Peyer's patch (tissue), 4 donors: ENCODE measurements at places on chromosomes 4 and X. TPM values are rescaled to one million over a fixed set of nuclear protein-coding genes. Genes with fewer than 3 reads are reported as not detected.

GRCh38 chr4:121728798-121729226, 32.0 kb upstream of the ANXA5 start:
- no peak for DNase-seq
- H3K4me3 ChIP-seq, result no peak overlapping the region
- no peaks in the 10 kb centered on the region for H3K4me1 ChIP-seq

DNA sequence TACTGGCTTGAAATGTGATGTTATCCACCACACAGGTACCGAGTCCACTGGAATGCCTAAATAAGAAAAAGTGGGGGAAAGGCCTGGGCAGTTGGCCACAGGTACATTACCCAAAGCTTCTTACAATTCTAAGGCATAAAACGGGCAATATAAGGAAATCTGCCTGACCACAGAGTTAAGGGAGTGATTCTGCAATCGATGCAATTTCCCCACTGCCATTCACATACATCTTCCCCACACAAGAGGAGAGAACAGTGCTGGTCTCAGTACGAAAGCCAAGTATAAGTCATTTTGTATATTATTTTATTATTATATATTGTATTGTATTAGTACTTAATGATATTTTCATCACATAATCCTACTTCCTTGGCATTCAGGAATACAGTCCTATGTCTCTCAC, 30.6 kb downstream of the RFC1 start:
- no peak overlapping the region for H3K27ac ChIP-seq
- DNase-seq, result no peak
- H3K4me1 ChIP-seq, result no peaks in the 10 kb centered on the region
- no peak overlapping the region for H3K4me3 ChIP-seq
- no peaks in the 10 kb centered on the region for H3K27me3 ChIP-seq
- no peaks in the 10 kb centered on the region for H3K36me3 ChIP-seq

Gene ADGRL3
- 9.3 TPM for total RNA-seq

DNA sequence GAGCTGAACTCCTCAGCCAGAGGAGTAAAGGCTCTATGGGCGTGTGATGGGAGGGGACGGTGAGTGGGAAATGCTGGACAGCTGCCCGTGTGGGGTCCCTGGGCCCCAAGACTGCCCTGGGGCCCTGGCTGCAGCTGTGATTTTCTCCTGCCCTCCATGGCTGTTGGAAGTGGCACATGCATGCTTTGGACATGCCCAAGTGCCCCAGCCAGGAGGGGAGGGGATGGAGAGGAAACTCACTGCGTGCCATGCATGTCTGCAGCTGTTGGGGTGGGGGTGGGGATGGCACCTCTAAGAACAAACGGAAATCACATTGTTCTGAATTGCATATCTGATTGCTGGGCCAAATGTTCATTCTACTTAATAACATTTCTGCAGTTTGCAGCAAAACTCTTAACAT, 52.4 kb downstream of the MID2 start:
- DNase-seq, result no peak
- no peaks in the 10 kb centered on the region for H3K27me3 ChIP-seq
- H3K36me3 ChIP-seq, result no peaks in the 10 kb centered on the region
- no peak overlapping the region for H3K4me3 ChIP-seq
- no peak overlapping the region for H3K27ac ChIP-seq
- H3K4me1 ChIP-seq, result no peaks in the 10 kb centered on the region

- no peaks in the 10 kb centered on the region for H3K4me1 ChIP-seq
- H3K27me3 ChIP-seq, result no peaks in the 10 kb centered on the region
- no peak overlapping the region for H3K27ac ChIP-seq
- no peaks in the 10 kb centered on the region for H3K36me3 ChIP-seq
- no peak for DNase-seq
Measured at GRCh38 chr4:90852237-90852636, 725.0 kb downstream of the CCSER1 start.

GRCh38 chr4:8648296-8648695, 55.7 kb downstream of the CPZ start:
- H3K27ac ChIP-seq, result no peak overlapping the region
- no peaks in the 10 kb centered on the region for H3K4me1 ChIP-seq
- no peak for DNase-seq
- no peaks in the 10 kb centered on the region for H3K27me3 ChIP-seq

Gene TCEAL6
- total RNA-seq, result not detected

Gene IBSP
- total RNA-seq, result not detected

Gene PRDM8
- total RNA-seq, result 5.6 TPM

Gene ADAD1
- total RNA-seq, result not detected

DNA sequence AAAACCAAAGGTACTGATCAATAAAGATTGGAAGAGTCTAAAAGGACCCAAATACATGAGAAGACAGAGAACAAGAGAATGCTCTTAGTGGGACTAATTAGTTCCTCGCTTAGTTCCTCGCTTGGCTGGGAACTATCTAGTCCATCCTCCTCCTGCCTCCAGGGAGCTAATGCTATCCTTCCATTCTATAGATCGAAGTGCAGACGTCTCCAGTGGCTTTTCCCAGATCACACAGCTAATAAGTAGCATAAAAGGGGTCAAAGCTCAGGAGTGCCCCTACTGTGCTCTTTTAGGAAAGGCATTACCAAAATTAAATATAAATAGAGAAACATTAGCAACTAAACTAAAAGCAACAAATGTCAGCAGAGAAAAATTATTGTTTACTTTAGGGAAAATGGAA, 42.3 kb upstream of the PPARGC1A start:
- H3K27ac ChIP-seq, result no peak overlapping the region
- H3K4me3 ChIP-seq, result no peak overlapping the region
- H3K27me3 ChIP-seq, result no peaks in the 10 kb centered on the region
- no peak for DNase-seq
- no peaks in the 10 kb centered on the region for H3K4me1 ChIP-seq

Gene IGFBP7
- total RNA-seq, result 37.1 TPM

GRCh38 chr4:37780444-37781130, 45.9 kb upstream of the PGM2 start:
- H3K36me3 ChIP-seq, result no peaks in the 10 kb centered on the region
- no peak for DNase-seq
- no peak overlapping the region for H3K4me3 ChIP-seq
- H3K4me1 ChIP-seq, result no peaks in the 10 kb centered on the region
- H3K27me3 ChIP-seq, result no peaks in the 10 kb centered on the region

DNA sequence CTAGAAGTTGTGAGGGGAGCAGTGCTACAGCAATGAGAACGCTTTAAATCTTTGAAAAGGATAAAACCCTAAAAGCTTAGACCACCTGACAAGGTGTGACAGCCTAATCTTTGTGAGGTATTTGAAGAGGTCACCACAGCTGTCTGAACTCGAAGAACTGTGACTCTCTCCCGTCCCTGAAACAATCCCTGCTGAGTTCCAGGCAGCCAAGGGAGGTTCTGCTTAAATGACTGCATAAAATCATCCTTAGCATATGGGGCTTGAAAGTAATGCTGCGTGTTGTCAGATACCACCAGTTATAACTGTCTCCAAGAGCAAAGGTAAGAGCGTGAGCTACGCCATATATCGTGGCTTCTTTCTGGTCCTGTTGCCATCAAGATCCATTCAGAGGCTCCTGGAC, 696.3 kb downstream of the PCDH7 start:
- H3K4me3 ChIP-seq, result no peak overlapping the region
- H3K4me1 ChIP-seq, result no peaks in the 10 kb centered on the region
- H3K27me3 ChIP-seq, result no peaks in the 10 kb centered on the region
- H3K27ac ChIP-seq, result no peak overlapping the region
- DNase-seq, result no peak

DNA sequence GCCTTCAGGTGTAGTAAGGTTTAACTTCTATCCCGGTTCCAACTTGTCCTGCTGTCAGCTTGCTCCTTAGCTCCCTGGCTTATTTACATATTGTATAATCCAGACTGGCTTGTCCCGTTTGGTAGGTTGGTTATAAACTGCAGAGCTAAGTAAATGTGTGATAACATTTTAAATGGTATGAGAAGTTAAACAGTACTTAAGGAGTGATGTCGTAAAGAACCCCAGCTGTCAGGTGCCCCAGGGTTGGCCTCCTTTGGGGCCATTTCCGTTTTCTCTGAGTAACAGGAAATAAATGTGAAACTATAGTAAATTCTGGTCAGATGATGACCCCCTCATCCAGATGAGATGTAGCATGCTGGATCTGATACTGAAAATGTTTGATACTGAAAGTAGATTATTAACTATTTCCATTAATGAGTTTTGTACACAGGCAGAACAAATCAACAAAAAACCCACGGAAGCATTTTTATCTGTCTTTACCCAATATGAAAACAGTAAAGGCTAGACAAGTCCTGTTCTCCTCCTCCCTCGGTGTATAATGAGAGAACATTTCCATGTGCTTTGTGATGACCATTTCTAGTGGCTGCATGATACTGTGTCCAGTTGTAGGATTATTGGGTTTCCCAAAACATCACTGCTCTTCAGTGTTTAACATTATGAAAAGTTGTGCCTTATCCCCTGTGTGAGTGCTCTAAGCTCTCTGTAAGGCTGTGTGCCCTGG, 22.4 kb downstream of the GAB1 start:
- H3K36me3 ChIP-seq, result no peaks in the 10 kb centered on the region
- H3K27ac ChIP-seq, result peak overlapping the region; percentile 65
- H3K4me1 ChIP-seq, result peaks cover 72% of the 10 kb centered on the region
- no peaks in the 10 kb centered on the region for H3K27me3 ChIP-seq
- H3K4me3 ChIP-seq, result no peak overlapping the region
- no peak for DNase-seq

DNA sequence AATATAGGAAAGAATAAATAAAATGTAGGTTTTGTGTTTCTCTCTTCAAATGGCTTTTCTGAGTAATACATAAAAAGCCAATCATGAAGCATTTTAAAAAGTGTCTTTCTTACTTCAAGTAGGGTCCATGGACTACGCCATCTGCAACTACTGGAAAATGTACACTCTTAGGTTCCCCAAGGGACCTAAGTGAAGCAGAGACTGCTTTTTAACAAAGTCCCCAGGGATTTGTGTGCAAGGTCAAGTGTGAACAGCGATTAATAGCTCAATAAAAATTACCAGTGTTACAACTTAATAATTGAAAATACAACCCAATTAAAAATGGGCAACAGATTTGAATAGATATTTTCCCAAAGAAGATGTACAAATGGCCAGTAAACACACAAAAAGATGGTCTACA, 84.9 kb downstream of the ARHGAP6 start:
- no peak overlapping the region for H3K4me3 ChIP-seq
- H3K36me3 ChIP-seq, result no peaks in the 10 kb centered on the region
- no peaks in the 10 kb centered on the region for H3K4me1 ChIP-seq
- no peak overlapping the region for H3K27ac ChIP-seq
- DNase-seq, result no peak

- H3K27me3 ChIP-seq, result no peaks in the 10 kb centered on the region
- no peak overlapping the region for H3K4me3 ChIP-seq
- DNase-seq, result peak; percentile 33
- H3K36me3 ChIP-seq, result no peaks in the 10 kb centered on the region
- no peak overlapping the region for H3K27ac ChIP-seq
- peaks cover 8% of the 10 kb centered on the region for H3K4me1 ChIP-seq
Measured at GRCh38 chrX:2495595-2495994, 5.2 kb downstream of the DHRSX start.

DNA sequence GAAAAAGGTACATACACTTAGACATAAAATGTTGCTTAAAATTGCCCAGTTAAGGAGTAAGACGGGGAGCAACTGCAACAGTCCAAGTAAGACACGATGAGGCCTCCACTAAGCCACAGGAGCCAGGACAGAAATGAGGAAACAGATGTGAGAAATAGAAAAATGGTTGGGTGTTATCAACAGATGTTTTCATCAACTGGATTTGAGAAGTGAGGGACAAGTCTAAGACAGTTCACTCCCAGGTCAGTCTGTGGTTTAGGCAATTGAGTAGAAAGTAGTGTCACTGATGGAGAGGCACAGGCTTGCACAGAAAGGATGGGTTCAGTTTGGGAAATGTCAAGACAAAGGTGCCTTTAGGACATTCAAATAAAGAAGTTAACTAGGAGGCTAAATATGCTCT, 23.5 kb upstream of the PHF8 start:
- no peak for DNase-seq
- no peak overlapping the region for H3K4me3 ChIP-seq
- H3K36me3 ChIP-seq, result no peaks in the 10 kb centered on the region
- H3K27ac ChIP-seq, result no peak overlapping the region
- H3K27me3 ChIP-seq, result no peaks in the 10 kb centered on the region
- no peaks in the 10 kb centered on the region for H3K4me1 ChIP-seq

GRCh38 chr4:118353534-118354030, 779 bp upstream of the PRSS12 start:
- H3K36me3 ChIP-seq, result no peaks in the 10 kb centered on the region
- no peak for DNase-seq
- H3K27me3 ChIP-seq, result no peaks in the 10 kb centered on the region
- H3K4me1 ChIP-seq, result no peaks in the 10 kb centered on the region
- no peak overlapping the region for H3K27ac ChIP-seq
- peak overlapping the region; percentile 83 for H3K4me3 ChIP-seq

DNA sequence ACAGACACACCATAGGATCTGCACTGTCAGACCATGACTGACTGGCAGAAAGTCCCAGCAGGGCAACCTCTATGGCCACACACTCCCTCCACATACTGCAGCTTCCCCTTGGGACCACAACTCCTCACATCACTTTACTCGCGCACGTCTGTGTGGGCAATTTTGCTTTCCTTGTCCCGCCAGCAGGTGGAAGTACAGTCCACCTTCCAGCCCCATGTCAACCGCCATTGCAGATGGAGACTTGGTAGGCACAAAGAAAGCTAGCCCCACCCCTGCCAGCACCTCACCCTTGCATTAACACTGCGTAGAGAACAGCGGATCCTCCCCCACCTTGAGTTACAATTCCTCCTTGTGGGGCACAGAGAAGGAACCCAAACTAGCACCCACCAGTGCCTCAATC, 74.4 kb upstream of the NAP1L2 start:
- no peak for DNase-seq
- no peaks in the 10 kb centered on the region for H3K4me1 ChIP-seq
- no peaks in the 10 kb centered on the region for H3K36me3 ChIP-seq
- H3K27me3 ChIP-seq, result no peaks in the 10 kb centered on the region
- H3K27ac ChIP-seq, result no peak overlapping the region

Gene GPRIN3
- total RNA-seq, result 13.1 TPM

GRCh38 chr4:188341428-188341827, 202.2 kb downstream of the TRIML1 start:
- no peaks in the 10 kb centered on the region for H3K27me3 ChIP-seq
- no peak overlapping the region for H3K27ac ChIP-seq
- H3K4me1 ChIP-seq, result no peaks in the 10 kb centered on the region
- H3K36me3 ChIP-seq, result no peaks in the 10 kb centered on the region
- H3K4me3 ChIP-seq, result no peak overlapping the region

DNA sequence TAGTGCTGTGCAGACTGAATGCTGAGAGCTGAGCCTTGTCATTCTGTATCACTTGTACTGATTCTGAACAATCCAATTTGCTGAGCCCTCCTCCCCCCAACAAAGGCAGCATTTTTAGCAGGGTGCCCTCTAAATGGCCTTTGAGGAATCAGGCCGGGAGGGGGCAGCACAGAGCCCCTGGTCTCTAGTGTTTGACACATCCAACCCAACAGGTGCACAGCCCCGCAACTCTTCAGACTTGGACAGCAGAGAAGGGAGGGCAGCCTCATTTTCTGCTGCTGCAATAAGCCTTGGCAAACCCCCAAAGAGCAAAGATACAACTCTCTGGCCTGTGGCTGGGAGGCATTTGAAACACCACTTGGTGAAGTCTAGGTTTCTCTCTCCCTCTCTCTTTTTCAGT, 3.4 kb downstream of the ATP1B4 start:
- DNase-seq, result peak; percentile 54
- H3K4me3 ChIP-seq, result no peak overlapping the region
- H3K36me3 ChIP-seq, result no peaks in the 10 kb centered on the region
- H3K4me1 ChIP-seq, result no peaks in the 10 kb centered on the region
- no peak overlapping the region for H3K27ac ChIP-seq

Gene NLGN3
- not detected for total RNA-seq
